Mammary epithelial cell (primary cell): ENCODE measurements at places on chromosomes 3 and 15. TPM values are rescaled to one million over a fixed set of nuclear protein-coding genes. Genes with fewer than 3 reads are reported as not detected.

GRCh38 chr3:78888635-78889034, 879.2 kb downstream of the ROBO1 start:
- DNase-seq = no peak

CYP8B1 gene
- not detected for polyA plus RNA-seq

DNA sequence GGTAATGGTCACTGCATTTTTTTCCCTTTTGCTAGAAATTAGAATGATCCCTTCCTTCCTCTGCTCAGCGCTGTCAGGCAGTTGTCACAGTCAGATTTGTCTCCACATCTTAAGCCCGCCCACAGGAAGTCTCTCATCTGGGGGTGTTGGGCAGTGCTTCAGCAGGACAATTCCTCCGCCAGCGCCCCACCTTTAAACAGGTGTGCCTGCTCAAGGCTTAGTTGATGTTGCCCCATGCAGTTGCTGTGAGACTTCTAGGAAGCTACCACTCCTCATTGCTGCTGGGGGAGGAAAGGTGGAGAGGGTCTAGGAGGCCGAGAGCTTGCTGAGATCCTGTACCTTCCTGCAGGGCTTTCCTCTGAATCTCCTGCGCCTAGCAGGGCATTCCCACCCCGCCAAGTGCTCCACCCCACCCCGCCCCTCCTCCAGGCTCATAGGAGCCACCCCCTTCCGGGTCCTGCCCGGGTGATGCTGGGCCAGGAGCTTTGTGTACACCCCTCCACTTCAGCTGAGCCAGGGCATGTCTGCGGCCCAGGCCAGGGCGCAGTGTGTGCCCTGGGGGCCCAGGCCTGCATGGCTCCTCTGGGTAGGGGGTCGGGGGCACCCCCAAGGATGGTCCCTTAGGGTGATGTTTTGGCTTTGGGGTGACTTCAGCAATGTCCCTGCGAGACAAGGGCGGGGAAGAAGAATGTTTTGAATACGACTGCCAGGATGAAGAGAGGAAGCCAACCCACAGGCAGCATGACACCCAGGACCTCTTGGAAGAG, 68.7 kb downstream of the TRAK1 start:
- DNase-seq = peak; percentile 79

GRCh38 chr3:185330644-185331043, 32.3 kb upstream of the MAP3K13 start:
- peak; percentile 45 for DNase-seq

GNAT1 gene
- polyA plus RNA-seq = 0.05 TPM

GOLGA6L7 gene
- polyA plus RNA-seq = not detected

DNA sequence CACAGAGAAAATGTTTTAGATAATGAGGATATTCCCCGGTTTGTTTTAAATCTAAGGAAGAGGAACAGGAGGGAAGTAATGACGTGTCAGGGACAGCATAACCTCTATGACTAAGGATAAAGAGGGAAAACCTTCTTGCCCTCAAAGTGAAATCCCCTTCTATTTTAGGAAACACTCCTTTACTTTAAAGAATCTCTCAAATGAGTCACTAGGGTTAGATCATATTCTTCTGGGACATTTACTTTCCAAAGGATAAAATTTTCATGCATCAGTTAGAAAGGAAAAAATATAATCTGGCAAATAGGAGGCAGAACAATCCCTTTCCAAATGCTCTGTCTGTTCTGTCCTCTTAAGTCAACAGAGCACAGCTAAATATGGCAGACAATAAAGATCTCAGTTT, 43.2 kb upstream of the UBE2E2 start:
- peak; percentile 80 for DNase-seq
